ENCODE measurements at places on chromosomes 12 and 14. TPM values are rescaled to one million over a fixed set of nuclear protein-coding genes. Genes with fewer than 3 reads are reported as not detected.

Gene ESR2
- 0.20 TPM for total RNA-seq

Gene WNK1
- 199 TPM for total RNA-seq

DNA sequence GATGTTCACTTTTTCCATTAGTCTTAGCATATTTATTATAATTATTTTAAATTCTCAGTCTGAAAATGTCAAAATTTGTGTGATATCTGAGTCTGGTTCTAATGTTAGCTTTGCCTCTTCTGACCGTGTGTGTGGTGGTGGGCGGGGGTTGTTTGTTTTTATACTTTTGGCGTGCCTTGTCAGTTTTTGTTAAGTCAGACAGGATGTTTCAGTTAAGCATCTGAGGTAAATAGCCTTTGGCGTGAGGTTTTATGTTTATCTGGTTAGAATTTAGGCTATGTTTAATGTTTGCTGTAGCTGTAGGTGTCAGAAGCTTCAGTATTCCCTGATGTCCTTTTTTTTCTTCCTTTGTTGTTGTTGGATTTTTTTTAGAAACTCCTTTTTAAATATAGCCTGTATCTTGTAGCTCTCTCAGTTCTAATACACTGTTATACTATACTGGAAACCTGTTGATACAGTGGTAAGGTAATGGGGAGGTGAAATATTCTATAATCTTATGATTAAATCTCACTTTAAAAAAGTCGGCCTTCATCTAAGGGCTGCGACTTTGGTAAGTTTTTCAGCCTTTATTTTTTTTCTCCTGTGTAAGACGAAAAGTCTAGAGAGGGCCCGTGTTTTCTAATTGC, 111.6 kb downstream of the SCAF11 start:
- peaks cover 6% of the 10 kb centered on the region for H3K4me1 ChIP-seq
- H3K27me3 ChIP-seq = no peaks in the 10 kb centered on the region
- no peak for DNase-seq
- H3K4me3 ChIP-seq = peak overlapping the region; percentile 24

DNA sequence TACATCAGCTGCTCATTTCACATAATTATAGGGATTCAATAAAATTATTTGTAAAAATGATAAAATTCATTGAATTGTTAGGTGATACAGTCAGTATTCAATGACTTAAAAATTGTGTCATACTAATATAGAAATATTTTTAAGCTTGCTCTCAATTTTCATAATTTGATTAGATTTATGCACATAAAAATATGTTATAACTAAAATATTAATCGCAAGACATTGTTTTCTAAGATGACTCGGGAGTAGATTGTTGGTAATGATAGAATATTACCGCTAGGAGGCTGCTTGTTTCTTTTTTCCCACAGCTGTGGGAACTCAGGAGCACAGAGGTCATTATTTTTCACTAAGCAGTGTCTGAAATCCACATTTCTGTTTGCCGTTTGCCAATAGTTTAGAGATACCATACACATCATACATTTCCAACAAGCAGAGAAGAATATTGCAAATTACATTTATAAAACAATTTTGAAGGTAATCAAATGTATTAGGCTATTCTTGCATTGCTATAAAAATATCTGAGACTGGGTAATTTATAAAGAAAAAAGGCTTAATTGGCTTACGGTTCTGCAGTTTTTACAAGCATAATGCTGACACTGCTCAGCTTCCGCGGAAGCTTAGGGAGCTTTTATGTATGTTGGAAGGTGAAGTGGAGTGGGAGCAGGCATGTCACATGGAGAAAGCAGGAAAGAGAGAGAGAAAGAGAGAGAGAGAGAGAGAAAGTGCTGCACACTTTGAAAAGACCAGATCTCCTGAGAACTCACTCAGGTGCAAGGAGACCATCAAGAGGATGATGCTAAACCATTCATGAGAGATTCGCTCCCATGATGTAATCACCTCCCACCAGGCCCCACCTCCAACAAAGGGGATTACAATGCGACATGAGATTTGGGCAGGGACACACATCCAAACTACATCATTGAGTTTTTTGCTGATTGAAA, 9.2 kb downstream of the CD69 start:
- H3K36me3 ChIP-seq = no peaks in the 10 kb centered on the region
- DNase-seq = no peak
- no peak overlapping the region for H3K4me3 ChIP-seq

- no peaks in the 10 kb centered on the region for H3K27me3 ChIP-seq
- DNase-seq = peak; percentile 62
- H3K36me3 ChIP-seq = no peaks in the 10 kb centered on the region
- peak overlapping the region; percentile 72 for H3K27ac ChIP-seq
- peak overlapping the region; percentile 92 for H3K4me3 ChIP-seq
- H3K4me1 ChIP-seq = peaks cover 3% of the 10 kb centered on the region
These were observed 659 bp downstream of the TRAFD1 start for GRCh38 chr12:112126000-112126438.

DNA sequence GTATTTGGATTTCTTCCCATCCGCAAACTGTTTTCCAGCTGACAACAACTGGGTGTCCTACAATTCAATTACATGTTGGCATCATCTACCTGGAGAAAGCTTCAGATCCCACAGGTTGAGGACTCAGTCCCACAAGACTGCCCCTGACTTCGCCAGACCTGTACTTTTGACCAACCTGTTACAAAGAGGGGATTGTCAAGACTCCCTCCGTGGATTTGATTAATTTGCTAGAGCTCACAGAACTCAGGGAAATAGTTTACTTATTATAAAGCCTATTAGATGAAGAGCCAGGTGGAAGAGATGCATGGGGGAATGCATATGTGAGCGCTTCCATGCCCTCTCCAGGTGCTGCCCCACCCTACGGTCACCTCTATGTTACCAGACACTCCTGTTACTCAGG, 14.6 kb downstream of the RESF1 start:
- peak overlapping the region; percentile 67 for H3K4me3 ChIP-seq
- no peak overlapping the region for H3K27ac ChIP-seq
- DNase-seq = no peak

Gene TSPAN11
- 2.1 TPM for total RNA-seq

- no peaks in the 10 kb centered on the region for H3K36me3 ChIP-seq
- no peak overlapping the region for H3K27ac ChIP-seq
- no peak overlapping the region for H3K4me3 ChIP-seq
- no peaks in the 10 kb centered on the region for H3K27me3 ChIP-seq
- no peak for DNase-seq
These were observed 258.6 kb downstream of the MSRB3 start for GRCh38 chr12:65536876-65537681.

Gene MAP1LC3B2
- total RNA-seq = 1.4 TPM

Gene PPFIA2
- total RNA-seq = not detected

- H3K4me1 ChIP-seq = peaks cover 5% of the 10 kb centered on the region
- H3K27me3 ChIP-seq = no peaks in the 10 kb centered on the region
- DNase-seq = peak; percentile 76
- no peak overlapping the region for H3K4me3 ChIP-seq
These were observed 28.8 kb downstream of the CLMN start for GRCh38 chr14:95290871-95291431.

Gene TC2N
- total RNA-seq = 19.5 TPM

DNA sequence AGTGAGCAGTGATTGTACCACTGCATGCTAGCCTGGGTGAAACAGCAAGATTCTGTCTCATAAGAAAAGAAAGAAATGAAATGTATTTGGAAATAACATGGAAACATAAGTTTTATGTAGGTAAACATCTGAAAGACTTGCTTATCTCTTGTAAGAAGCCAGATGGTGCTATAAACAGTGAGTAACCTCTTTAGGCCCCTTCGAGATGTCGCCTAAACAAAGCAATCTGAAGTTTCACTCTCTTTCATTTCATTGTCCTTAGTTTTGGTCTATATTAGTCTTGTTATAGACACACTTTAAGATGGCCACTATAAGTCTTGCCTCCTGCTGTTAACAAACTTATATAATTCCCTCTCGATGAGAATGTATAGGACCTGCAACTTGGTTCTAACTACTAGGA, 472.6 kb upstream of the ATP2B1 start:
- DNase-seq = no peak
- H3K36me3 ChIP-seq = no peaks in the 10 kb centered on the region
- no peak overlapping the region for H3K4me3 ChIP-seq
- H3K27me3 ChIP-seq = no peaks in the 10 kb centered on the region
- no peaks in the 10 kb centered on the region for H3K4me1 ChIP-seq
- no peak overlapping the region for H3K27ac ChIP-seq

Gene HPD
- 0.95 TPM for total RNA-seq

DNA sequence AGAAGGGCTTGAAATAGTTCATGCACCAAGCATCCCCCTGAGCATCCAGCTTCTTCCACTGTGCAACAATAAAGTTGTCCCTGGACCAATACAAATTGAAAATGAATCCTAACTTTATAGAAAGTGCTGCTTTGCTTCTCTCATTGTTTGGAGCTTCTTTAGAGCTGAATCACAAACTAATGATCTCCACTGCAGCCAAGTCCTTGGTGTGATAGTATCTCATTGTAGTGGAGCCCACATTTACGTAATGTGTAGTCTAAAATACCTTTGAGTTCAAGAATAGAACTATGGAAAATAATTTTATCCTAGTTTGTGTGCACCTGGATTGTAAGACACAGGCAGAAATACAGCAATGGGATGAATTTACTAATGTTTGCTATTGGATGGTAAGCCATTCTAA, 319.9 kb downstream of the EGLN3 start:
- no peak overlapping the region for H3K27ac ChIP-seq
- no peaks in the 10 kb centered on the region for H3K4me1 ChIP-seq
- H3K36me3 ChIP-seq = no peaks in the 10 kb centered on the region
- H3K4me3 ChIP-seq = no peak overlapping the region

Gene CRIP2
- 2.8 TPM for total RNA-seq

Gene HOXC6
- not detected for total RNA-seq

DNA sequence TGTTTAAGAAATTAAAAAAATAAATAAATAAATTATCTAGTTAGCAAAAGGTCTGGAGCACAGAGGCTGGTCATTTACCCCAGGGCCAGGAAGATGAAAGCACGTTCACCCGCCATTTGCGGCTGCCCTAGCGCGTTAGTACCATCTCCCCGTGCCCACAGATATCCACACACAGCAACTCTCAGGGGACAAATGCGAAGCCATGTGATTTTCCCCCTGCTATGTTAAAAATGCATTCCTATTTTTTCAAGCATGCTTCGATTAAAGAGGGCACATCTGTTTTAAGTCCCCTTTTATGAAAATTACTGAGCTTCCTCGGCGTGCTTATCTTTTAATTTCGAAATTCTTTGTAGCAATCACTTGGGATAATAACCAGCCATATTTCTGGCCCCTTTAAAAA, 56.9 kb upstream of the PIWIL1 start:
- no peak overlapping the region for H3K4me3 ChIP-seq
- H3K36me3 ChIP-seq = no peaks in the 10 kb centered on the region
- no peak for DNase-seq
- no peaks in the 10 kb centered on the region for H3K4me1 ChIP-seq
- peaks cover 15% of the 10 kb centered on the region for H3K27me3 ChIP-seq
- no peak overlapping the region for H3K27ac ChIP-seq

- no peak for DNase-seq
- H3K4me3 ChIP-seq = no peak overlapping the region
- H3K27ac ChIP-seq = no peak overlapping the region
- H3K36me3 ChIP-seq = no peaks in the 10 kb centered on the region
These were observed 16.9 kb upstream of the SMCO2 start for GRCh38 chr12:27429606-27430005.

DNA sequence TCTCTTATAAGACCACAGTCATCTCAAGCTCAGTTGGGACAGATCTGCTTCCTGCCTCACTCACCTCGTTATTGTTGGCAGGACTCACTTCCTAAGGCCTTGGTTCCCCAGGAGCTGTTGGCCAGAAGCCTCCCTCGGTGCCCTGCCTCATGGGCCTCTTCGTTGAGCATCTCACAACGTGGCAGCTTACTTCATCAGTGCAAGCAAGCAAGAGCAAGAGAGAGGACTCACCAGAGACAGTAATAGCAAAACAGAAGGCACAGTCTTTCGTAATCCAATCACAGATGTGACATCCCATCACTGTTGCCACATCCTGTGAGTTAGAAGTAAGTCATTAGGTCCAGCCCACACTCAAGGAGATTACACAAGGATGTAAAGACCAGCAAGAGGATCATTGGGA, 5.1 kb upstream of the NUMB start:
- H3K27ac ChIP-seq = no peak overlapping the region
- H3K4me1 ChIP-seq = peaks cover 14% of the 10 kb centered on the region
- DNase-seq = peak; percentile 26
- no peaks in the 10 kb centered on the region for H3K27me3 ChIP-seq
- no peak overlapping the region for H3K4me3 ChIP-seq

DNA sequence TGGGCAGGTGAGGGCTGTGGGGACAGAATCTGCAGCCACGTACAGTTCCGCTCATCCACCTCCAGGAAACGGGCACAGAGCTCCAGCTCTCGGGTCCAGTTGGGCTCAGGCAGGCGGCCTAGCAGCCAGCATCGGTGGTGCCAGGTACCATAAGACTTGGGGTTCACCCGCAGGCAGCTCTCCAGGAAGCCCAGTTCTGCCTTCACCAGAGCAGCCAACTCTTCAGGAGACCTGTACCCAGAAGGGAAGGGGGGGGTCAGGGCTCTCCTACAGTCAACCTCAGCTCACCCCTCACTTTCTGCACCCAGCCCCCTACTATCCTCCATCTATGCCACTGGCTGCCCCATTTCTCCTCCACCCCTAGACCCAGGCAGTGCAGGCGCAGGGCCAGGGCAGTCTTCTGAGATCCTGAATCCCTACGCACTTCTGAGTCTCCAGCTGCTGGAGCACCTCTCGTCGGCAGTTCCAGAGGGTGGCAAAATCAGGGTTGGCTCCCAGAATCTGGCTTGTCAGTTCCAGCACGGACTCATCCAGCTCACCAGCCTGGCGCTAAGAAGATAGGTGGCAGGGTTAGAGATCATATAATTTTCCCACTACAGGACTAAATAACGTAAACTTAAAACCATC, 1.4 kb downstream of the RABGGTA start:
- no peak for DNase-seq
- no peak overlapping the region for H3K4me3 ChIP-seq
- H3K36me3 ChIP-seq = no peaks in the 10 kb centered on the region
- H3K27ac ChIP-seq = no peak overlapping the region
- H3K27me3 ChIP-seq = no peaks in the 10 kb centered on the region
- no peaks in the 10 kb centered on the region for H3K4me1 ChIP-seq

- no peak overlapping the region for H3K4me3 ChIP-seq
- H3K27me3 ChIP-seq = no peaks in the 10 kb centered on the region
- H3K36me3 ChIP-seq = no peaks in the 10 kb centered on the region
- no peak for DNase-seq
These were observed 17.4 kb downstream of the KCNMB4 start for GRCh38 chr12:70383484-70383883.

DNA sequence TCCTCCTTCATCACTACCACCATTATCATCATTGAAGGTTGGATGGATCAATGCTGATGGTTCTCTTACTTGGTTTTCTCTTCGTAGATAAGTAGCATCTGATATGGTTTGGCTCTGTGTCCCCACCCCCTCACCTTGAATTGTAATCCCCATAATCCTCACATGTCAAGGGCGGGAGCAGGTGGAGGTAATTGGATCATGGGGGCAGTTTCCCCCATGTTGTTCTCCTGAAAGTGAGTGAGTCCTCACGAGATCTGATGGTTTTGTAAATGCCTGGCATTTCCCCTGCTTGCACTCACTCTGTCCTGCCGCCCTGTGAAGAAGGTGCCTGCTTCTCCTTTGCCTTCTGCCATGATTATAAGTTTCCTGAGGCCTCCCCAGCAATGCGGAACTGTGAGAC, 172.4 kb upstream of the PWP1 start:
- no peak overlapping the region for H3K4me3 ChIP-seq
- H3K4me1 ChIP-seq = peaks cover 3% of the 10 kb centered on the region
- no peaks in the 10 kb centered on the region for H3K27me3 ChIP-seq
- H3K27ac ChIP-seq = no peak overlapping the region
- no peaks in the 10 kb centered on the region for H3K36me3 ChIP-seq
- DNase-seq = peak; percentile 49

- H3K4me3 ChIP-seq = peak overlapping the region; percentile 64
- H3K4me1 ChIP-seq = peaks cover 26% of the 10 kb centered on the region
- H3K27ac ChIP-seq = peak overlapping the region; percentile 81
- DNase-seq = peak; percentile 94
- H3K36me3 ChIP-seq = no peaks in the 10 kb centered on the region
These were observed 143.6 kb downstream of the PAWR start for GRCh38 chr12:79547044-79547734.

Gene KRT1
- total RNA-seq = not detected

Gene TRIM9
- 0.81 TPM for total RNA-seq
